ENCODE measurements at places on chromosomes 13 and 19.

DNA sequence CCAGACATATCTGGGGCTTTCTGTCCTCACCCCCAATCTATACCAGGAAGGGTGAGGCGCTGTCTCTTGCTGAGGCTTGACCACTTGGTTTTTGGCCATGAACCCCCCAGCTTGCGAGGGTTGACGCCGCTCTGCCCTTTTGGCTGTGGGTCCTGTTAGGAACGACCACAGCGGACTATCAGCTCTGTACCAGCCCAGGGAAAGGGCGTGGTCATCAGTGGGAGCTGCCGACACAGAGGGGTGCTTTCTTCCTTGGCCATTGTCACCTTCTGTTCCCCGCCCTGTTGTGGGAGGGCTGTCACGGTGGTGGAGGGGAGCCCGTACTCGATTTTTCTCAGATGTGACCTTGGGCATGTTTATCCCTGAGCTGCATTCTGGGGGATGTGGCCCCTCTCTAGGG lies 5.7 kb downstream of the DCAF15 start:
- no peak for DNase-seq

DNA sequence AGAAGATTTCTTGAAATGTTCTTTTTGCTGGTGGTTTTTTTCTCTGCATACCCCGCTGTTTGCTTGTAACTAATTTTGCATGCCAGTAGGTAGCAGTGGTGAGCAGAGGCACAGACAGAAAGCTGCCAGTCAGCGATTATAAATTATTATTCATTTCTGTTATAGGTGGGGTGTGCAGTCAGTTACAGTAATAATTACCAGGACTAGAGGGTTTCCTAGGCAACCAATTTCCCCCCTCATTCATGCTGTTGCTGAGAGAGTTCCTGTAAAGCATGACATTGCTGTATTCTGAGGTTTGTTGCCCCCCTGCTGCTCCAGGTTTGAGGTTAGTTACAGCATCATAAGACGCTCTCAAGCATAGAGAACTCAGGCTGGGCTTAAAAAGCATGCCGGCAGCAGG lies 104.5 kb downstream of the URI1 start:
- no peak for DNase-seq

- no peak for DNase-seq
These were observed 68.0 kb downstream of the CRYL1 start for GRCh38 chr13:20457670-20458069.

- no peak for DNase-seq
These were observed 12.3 kb upstream of the RASA3 start for GRCh38 chr13:114144606-114145244.

DNA sequence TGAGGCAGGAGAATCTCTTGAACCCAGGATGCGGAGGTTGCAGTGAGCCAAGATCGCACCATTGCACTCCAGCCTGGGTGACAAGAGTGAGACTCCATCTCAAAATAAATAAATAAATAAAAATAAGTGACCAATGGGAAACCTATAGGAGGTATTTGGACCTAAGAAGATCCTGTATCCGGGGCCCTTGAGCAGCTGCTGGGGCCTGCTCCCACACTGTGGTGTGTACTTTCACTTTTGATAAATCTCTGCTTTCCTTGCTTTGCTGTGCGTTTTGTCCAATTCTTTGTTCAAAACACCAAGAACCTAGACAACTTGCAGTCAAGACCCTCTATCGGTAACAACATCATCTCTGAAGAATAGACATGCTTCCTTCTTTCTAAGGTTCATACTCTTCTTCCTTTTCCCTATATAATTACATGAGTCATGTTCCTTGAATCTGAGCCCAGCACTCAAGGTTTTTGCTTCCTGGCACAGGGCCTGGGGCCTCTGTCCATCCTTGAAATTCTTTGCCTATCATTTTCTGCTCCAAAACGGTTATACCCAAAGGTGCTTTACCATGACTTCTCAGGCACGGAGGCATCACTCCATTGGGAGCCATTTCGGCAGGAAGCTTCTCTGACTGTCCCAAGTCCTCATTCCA lies 14.2 kb upstream of the PNMA8C start:
- no peak for DNase-seq

- DNase-seq: no peak
These were observed 1149.1 kb upstream of the PRR20A start for GRCh38 chr13:55991666-55992065.

DNA sequence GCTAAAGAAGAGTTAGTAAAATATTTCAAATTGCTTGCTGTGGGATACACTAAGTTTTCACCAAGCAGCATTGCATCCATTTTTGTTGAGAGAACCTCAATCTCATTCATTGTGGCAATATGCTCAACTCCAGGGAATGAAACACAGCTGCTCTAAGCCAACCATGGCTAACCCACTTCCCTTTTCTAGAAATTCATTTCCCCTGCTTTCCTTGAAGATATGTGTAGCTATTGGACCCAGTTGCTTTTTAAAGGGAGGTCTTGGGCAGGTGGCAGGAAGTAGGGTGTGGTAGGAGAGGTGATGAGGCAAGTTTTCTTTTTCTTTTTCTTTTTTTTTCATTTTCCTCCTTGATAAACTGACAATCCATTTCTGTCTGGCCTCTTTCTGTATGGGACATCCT lies 452.2 kb downstream of the FGF14 start:
- no peak for DNase-seq

DNA sequence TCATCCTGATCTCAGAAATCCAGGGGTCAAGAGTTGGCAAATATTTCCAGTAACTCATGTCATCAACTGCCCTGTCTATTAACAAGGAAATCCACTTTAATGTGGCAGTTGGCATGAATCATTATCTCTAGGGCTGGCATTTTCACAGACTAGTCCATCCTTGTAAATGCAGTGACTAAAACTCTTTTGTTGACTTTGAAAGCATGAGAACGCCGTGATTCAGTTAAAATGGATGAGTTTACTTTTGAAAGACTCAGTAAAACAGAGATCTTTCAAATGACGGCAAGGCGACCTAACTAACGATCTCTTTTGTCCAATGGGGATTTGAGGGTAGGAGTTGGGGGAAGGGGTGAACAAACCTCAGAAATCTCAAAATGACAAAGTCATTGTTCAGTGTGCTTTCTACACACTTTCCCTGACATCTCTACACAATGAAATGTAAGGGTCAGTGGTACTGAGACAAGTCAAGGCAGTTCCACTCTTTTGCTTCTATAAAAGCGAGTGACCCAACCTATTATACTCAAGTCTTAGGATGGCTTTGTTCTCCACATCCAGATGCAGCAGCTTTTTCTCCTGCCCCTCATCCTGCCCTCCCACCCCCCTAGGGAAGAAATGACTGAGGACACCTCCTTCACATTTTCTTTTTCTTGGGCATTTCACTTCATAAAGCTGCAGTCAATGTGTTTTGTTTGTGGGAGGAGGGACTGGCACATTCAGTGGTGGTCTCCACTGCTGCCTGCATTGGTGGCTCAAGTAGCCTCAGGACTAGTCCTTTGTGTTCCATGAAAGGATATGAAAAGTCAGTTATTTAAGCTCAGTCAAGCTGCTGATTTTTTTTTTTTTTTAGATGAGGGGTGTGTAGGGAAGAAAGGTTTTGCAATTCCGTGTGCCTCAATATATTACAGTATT lies 200.5 kb downstream of the ABCC4 start:
- no peak for DNase-seq

GRCh38 chr13:97226013-97226412 lies 3.9 kb downstream of the MBNL2 start:
- no peak for DNase-seq

DNA sequence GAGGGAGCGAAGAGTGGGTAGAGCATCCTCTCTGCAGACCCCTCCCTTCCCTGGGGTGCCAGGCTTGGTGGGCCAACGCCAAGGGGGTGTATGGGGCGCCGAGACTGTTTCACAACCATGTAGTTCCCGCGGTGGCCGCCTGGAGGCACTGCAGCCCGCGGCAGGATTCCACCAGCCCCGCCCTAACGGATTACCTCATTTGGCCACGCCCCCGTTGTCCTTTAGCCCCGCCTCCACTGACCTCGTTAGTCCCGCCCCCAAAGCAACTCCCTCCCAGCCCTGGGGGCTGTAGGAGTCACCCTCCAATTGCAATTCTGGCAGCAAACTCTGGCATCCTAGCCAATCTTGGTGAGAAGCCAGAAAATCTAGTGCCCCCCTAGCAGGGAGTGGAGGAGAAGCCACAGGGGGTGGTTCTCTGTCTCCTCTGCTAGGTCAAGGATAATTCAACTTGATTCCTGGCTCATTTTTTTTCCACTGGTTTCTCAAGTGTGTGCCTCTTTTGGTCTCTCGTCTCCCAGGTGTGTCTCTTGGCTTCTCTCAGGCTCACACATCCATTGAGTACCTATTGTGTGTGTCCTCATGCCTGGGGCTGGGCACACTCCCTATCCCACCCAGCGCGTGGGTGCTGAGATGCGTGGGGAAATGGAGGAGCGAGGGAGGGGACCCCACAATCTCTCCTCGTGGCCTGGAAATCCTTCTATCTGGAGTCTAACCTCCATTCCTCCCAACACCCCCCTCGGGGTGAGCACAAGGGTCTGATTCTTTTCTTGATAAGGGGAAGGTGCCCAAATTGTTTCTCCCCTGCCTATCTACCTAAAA lies 2.0 kb downstream of the OLFM2 start:
- peak; percentile 82 for DNase-seq

GRCh38 chr19:22622020-22622419 lies 12.1 kb upstream of the ZNF492 start:
- no peak for DNase-seq

GRCh38 chr13:41859565-41859964 lies 101.3 kb downstream of the VWA8 start:
- DNase-seq: no peak

- peak; percentile 90 for DNase-seq
These were observed at the start of gene KBTBD7 for GRCh38 chr13:41193919-41194824. Gene KBTBD7 (minus strand): TSS chr13:41194569. CDS start chr13:41194257, 312 bp downstream.

- DNase-seq: no peak
These were observed 64.2 kb upstream of the UBL3 start for GRCh38 chr13:29914581-29914980.

GRCh38 chr13:23477101-23477500 lies 43.6 kb upstream of the SACS start:
- DNase-seq: no peak

DNA sequence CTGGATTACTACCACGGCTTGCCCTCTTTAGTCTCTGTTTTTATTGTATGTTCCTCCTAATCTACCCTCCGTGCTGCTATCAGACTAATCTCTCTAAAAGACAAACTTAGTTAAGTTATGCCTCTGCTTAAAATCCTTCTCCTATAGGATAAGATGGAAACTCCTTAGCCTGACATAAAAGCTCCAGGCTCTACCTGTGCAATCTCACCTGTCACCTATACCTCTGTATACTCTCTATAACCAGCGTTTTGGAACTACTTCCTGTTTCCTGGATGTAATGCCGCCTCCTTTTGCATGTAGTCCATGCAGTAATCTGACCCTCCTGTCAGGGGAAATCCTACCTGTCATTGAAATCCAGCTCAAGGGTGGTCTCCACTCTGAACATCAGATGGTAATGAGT lies 41.2 kb downstream of the OLFM4 start:
- DNase-seq: no peak

- DNase-seq: no peak
These were observed 219.5 kb downstream of the TEX29 start for GRCh38 chr13:111539791-111540446.

- DNase-seq: no peak
These were observed 4.2 kb upstream of the SPACA6 start for GRCh38 chr19:51688671-51689571.

- no peak for DNase-seq
These were observed 329.6 kb downstream of the EFNB2 start for GRCh38 chr13:106205871-106206270.

GRCh38 chr19:19820774-19821320 lies 703 bp downstream of the ZNF506 start:
- peak; percentile 53 for DNase-seq

GRCh38 chr13:99385161-99385560 lies 78.0 kb upstream of the GPR183 start:
- no peak for DNase-seq

DNA sequence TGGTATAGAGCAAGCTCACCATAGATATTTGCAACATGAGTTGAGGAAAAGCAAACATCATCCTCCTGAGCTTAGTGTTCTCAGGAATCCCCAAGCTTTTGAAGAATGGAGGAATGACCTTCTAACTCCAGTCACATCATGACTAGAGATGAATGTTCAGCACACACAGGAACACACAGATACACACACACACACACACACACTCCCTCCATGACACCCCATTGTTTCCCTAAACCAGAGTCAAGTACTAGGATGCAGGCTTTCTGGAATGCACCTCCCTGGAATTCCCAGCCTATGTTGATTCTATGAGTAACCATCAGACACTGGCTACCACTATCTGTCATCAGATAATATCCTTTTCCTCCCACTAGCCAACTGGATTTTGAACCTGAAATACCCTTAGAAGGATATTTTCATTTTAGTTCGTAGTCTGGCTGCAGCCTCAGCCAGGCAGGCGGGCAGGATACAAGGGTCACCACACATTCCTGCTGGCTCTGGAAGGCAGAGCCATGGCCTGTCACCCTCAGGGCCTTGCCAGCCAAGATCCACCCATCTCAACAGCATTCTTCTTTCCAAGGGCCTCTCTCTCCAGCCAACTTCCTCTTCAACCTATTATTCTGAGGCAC lies 162.4 kb downstream of the FOXO1 start:
- DNase-seq: no peak

DNA sequence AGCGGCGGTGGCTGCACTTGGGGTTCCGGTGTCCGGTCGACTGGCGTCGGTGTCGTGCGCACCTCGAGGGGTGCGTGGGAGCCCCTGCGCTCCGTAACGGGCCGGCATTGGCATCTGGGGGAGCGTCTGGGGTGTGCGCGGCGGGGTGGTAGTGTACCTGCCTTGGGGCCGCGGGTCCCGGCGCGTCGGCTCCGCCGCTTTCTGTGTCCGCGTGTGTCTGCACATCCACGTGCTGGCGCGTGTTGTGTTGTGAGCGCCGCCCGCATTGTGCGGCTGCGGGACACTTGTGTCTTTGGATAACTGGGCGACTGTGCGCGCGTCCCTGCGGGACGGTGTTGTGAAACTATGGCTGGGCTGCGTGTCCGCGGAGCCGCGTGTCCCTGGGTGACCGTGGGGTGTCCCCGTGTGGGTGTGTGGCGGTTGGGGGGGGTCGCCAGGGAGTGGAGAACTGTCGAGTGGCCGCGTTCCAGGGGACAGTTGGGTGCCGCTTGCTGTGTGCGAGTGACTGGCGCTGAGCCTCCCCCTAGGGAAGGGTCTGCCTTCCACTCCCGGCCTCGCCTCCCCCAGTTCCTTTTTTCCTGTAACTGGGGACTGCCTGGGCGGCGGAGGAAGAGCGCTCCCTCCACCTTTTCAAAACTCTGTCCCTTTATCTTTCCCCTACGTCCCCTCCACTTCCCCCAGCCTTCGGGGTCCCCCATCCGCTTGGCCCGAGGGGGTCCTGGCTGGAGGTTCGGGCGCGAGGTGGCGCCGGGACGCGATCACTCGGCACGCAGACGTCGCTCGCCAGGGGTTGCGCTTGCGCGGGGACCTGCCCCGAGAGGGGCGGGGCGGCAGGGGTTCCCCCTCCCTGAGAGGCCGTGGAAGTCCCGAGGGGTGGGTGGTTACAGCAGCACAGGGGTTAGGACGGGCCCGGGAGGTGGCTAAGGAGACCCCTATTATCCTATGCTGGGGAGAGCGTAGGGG lies 5.7 kb upstream of the NFIC start:
- DNase-seq: peak; percentile 80
